ENCODE measurements at places on chromosomes 3 and 15. TPM values are rescaled to one million over a fixed set of nuclear protein-coding genes. Genes with fewer than 3 reads are reported as not detected.
A peak's percentile ranks its signal among the peaks of the same experiment; 100 is the strongest.

Gene WDR72
- total RNA-seq = 0.08 TPM

Gene DZIP3
- total RNA-seq = 16.1 TPM

Gene SLC35G2
- total RNA-seq = 8.7 TPM

Gene PLCB2
- 1.9 TPM for total RNA-seq

Gene TNFSF10
- 15.6 TPM for total RNA-seq

Gene IMPG2
- 0.15 TPM for total RNA-seq

Gene TLR9
- total RNA-seq = not detected

DNA sequence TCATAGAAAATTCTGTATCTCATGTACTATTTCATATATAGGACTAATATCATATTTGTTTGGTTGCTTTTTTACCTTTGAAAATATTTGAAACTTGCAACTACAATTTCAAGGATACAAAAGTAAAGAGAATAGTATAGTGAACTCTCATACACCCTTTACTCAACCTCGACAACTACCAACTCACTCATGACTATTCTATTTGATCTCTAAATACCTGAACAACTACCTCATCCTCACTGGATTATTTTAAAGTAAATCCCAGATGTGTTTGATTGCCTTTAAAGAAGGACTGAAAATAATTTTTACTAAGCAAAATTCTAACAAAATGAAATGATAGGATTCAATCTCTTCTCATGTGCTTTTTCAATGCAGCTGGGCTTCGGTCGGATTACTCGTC is 12.1 kb downstream of the TMPRSS7 start:
- no peak for DNase-seq
- H3K27me3 ChIP-seq = peaks cover 4% of the 10 kb centered on the region
- H3K4me3 ChIP-seq = no peak overlapping the region
- H3K4me1 ChIP-seq = no peaks in the 10 kb centered on the region

- H3K4me3 ChIP-seq = peak within 1 kb of the TSS; percentile 49
- H3K4me1 ChIP-seq = no peaks in the 10 kb centered on the region
- no peaks in the 10 kb centered on the region for H3K27me3 ChIP-seq
- DNase-seq = no peak
- H3K36me3 ChIP-seq = no peaks in the 10 kb centered on the region
Observed at GRCh38 chr3:15521573-15521965, at the start of gene COLQ. Gene COLQ (minus strand): TSS chr3:15521706. CDS start chr3:15521625, 81 bp downstream.

DNA sequence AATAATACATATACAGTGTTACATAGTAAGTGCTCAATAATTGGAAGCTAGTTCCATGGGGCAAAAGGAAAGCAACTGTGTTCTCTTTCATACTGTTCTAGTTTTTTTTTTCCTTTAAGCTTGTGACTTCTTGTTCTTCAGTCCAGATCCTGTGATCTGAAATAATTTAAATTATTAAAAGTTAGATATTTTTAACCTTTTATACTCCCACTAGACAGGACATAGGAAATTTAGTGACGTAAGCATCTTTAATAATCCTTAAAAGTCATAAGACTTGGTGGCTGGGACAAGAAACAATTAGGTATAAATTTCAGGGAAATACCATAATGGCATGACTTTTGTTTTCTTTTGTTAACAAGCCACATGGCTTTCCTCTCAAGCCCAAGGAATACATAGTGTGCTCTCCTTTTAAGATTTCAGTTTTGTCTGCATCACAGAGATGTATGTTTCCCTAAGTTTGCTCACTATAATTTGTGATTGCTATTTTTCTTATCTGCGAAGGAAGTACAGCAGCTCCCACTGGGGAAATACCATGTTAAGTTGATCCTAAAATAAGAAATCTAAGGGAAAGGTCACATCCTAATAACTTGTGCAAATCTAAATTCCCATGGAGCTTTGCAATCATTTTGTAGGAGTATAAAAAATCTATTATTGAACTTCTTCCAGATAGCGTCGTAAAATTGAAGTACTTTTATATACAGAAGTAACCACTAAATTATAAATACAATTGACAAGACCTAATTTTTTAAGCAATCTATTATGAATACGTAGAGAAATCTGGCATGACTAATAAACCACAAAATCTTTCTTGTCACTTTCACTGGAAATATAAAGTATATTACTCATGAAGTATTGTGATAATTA is 30.1 kb downstream of the PPARG start:
- H3K4me3 ChIP-seq = no peak overlapping the region
- peaks cover 3% of the 10 kb centered on the region for H3K4me1 ChIP-seq
- no peak for DNase-seq
- H3K36me3 ChIP-seq = no peaks in the 10 kb centered on the region
- H3K27ac ChIP-seq = peak overlapping the region; percentile 19

GRCh38 chr3:46953234-46954010 is 23.1 kb downstream of the CCDC12 start:
- H3K4me1 ChIP-seq = peaks cover 87% of the 10 kb centered on the region
- H3K27me3 ChIP-seq = no peaks in the 10 kb centered on the region
- H3K27ac ChIP-seq = peak overlapping the region; percentile 13
- no peak for DNase-seq
- H3K36me3 ChIP-seq = no peaks in the 10 kb centered on the region

GRCh38 chr15:39115379-39116057 is 465.4 kb upstream of the THBS1 start:
- no peaks in the 10 kb centered on the region for H3K4me1 ChIP-seq
- no peak overlapping the region for H3K27ac ChIP-seq
- DNase-seq = no peak
- no peaks in the 10 kb centered on the region for H3K36me3 ChIP-seq
- no peak overlapping the region for H3K4me3 ChIP-seq

DNA sequence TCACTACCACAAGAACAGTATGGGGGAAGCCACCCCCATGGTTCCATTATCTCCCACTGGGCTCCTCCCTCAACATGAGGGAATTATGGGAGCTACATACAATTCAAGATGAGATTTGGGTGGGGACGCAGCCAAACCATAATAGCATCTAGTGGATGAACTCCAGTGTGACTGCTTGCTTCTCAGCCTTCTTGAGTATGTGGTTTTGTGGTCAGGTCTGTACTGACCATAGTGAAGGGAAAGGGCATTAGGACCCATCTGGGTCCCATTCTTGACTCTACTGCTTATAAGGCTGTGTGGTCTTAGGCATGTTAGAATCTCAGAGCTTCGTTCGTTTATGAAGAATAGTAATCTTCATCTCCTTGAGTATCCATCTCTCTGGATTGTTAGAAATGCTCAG is 81.4 kb downstream of the CGNL1 start:
- H3K36me3 ChIP-seq = no peaks in the 10 kb centered on the region
- H3K4me1 ChIP-seq = no peaks in the 10 kb centered on the region
- H3K4me3 ChIP-seq = no peak overlapping the region

DNA sequence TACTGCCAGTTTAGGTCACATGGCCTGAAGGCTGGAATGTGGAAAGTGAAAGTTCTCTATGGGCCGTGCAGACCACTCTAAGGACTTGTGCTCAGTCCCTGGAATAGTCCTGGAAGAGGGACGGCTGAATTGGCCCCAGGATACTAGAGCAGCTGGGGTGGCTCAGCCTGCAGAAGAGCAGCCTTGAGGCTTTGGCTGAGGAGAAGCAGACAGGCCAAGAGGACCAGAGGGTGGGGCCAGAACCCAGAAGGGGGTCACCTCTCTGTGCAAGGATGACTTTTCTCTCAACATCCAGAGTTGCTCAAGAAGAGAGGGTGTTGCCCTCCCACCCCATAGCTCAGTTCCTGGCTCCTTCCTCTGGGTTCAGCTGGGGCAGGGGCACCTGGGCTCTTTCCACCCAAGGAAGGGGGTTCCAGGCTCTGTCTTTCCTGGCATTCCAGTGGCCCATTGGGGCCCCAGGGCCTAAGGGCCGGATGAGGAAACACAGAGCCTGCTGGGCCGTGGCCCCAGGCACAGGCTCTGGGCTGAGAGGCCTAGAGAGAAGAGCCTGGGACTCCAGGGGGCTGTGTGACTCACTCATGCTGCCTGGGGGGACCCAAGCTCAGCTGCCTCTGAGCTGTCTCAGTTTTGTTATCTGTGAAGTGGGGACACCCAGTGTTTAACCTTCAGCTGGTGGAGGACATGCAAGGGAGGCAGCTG is 8.5 kb upstream of the FBLN2 start:
- DNase-seq = no peak
- H3K4me3 ChIP-seq = no peak overlapping the region
- H3K4me1 ChIP-seq = peaks cover 44% of the 10 kb centered on the region
- H3K27me3 ChIP-seq = no peaks in the 10 kb centered on the region

DNA sequence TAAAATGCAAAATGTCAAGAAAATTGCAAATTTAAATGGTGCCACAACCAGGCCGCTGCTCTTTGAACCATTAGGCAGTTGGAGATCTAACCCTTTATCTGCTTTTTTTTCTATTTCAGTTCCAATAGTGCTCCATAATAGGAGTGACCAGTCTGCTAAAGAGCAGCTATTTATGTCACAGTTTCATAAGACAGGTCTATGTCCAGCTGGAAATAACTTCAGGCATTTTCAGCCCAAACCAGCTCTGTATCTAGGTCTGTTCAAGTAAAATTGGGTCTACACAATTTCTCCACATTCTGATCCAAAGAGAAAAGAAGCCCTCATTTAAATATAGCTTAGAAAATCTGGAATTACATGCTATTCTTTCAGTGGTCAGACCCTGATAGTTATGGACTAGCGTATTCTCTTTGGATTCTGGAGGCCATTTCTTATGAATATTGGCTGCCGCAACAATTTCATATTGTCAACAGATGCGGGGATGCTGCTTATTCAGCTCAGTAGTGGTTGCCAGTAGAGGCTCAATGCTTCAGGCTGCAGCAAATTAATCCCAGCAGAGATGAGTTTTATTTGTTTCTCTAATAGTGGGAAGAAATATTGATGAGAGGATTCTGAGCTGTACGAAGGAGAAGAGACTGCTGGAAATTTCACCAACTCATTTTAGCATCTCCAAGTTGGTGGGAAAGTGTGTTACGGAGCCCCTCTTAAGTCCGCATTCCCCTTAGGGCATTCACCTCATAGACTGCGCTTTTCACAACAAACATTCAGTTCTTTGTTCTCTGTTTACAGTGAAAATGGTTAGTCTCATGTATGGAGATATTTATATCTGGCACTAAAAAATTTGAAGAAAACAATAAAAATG is 887.0 kb downstream of the ROBO1 start:
- no peaks in the 10 kb centered on the region for H3K27me3 ChIP-seq
- H3K27ac ChIP-seq = peak overlapping the region; percentile 63
- H3K36me3 ChIP-seq = no peaks in the 10 kb centered on the region

DNA sequence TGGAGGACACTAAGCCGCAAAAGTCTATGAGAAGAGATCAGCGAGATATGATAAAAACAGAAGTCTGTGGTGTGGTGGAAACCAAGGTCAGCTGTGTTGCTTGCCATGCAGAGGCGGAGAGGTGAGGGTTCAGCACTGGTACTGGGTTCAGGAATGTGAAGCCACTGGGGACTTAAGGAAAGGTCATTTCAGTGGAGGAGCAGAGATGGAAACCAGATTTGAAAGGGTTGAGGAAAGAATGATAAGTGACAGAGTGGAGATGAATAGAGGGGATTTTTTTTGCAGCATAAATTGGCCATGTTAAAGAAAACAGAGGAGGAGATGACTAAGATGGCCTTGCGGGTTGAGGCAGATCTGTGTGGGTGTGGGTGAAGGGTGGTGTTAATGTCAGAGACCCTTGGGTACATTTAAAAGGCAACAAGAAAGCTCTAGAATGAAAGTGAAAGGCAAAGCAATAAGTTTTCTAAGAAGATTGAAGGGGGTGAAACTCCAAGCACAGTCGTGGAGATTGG is 265.5 kb downstream of the ADAMTSL3 start:
- H3K4me3 ChIP-seq = no peak overlapping the region
- H3K27me3 ChIP-seq = no peaks in the 10 kb centered on the region
- H3K4me1 ChIP-seq = no peaks in the 10 kb centered on the region
- no peak overlapping the region for H3K27ac ChIP-seq
- no peak for DNase-seq
- H3K36me3 ChIP-seq = peaks cover 7% of the 10 kb centered on the region

- H3K27ac ChIP-seq = peak overlapping the region; percentile 70
- H3K4me3 ChIP-seq = no peak overlapping the region
- peaks cover 11% of the 10 kb centered on the region for H3K4me1 ChIP-seq
- H3K27me3 ChIP-seq = no peaks in the 10 kb centered on the region
Observed at GRCh38 chr15:62758126-62758951, 284.2 kb upstream of the TPM1 start.

- no peaks in the 10 kb centered on the region for H3K27me3 ChIP-seq
- no peak overlapping the region for H3K4me3 ChIP-seq
- H3K4me1 ChIP-seq = no peaks in the 10 kb centered on the region
Observed at GRCh38 chr3:63349583-63350573, 71.8 kb downstream of the SYNPR start.

- DNase-seq = no peak
- no peak overlapping the region for H3K27ac ChIP-seq
- no peaks in the 10 kb centered on the region for H3K27me3 ChIP-seq
- no peak overlapping the region for H3K4me3 ChIP-seq
- peaks cover 31% of the 10 kb centered on the region for H3K36me3 ChIP-seq
Observed at GRCh38 chr3:46681856-46682540, 11.5 kb downstream of the ALS2CL start.

- H3K4me1 ChIP-seq = peaks cover 77% of the 10 kb centered on the region
- no peaks in the 10 kb centered on the region for H3K27me3 ChIP-seq
- peaks cover 21% of the 10 kb centered on the region for H3K36me3 ChIP-seq
- H3K4me3 ChIP-seq = no peak overlapping the region
- no peak overlapping the region for H3K27ac ChIP-seq
Observed at GRCh38 chr3:30619318-30619717, 12.9 kb downstream of the TGFBR2 start.

DNA sequence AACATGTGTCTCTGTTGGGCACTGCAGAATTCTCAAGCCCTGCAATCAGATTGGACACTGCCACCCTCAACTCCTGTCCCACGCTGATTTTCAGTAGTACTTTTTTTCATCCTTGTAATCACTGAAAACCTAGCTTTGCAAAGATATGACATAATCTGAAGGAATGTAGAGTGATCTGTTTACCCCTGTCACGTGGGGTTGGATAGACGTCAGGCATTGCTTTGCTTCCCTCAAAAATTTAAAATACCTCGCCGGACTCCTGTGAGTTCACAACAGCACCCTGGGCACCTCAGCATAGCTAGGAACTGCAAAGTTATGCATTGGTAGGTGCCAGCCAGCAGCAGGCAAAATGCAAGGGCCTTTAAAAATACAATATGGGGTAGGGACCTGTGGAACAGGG is 71.1 kb upstream of the OXTR start:
- H3K4me1 ChIP-seq = no peaks in the 10 kb centered on the region
- H3K27ac ChIP-seq = no peak overlapping the region
- H3K36me3 ChIP-seq = no peaks in the 10 kb centered on the region
- H3K27me3 ChIP-seq = no peaks in the 10 kb centered on the region

- H3K27ac ChIP-seq = no peak overlapping the region
- H3K4me3 ChIP-seq = no peak overlapping the region
- H3K36me3 ChIP-seq = peaks cover 7% of the 10 kb centered on the region
Observed at GRCh38 chr3:16229681-16230080, 35.1 kb downstream of the DPH3 start.
